Upper lobe of left lung (tissue), 6 donors: ENCODE measurements at places on chromosomes 7 and 10. TPM values are rescaled to one million over a fixed set of nuclear protein-coding genes. Genes with fewer than 3 reads are reported as not detected.

GRCh38 chr10:98257961-98258360 lies 10.0 kb downstream of the LOXL4 start:
- no peaks in the 10 kb centered on the region for H3K27me3 ChIP-seq
- H3K36me3 ChIP-seq: no peaks in the 10 kb centered on the region
- DNase-seq: peak; percentile 84
- no peak overlapping the region for H3K4me3 ChIP-seq

DNA sequence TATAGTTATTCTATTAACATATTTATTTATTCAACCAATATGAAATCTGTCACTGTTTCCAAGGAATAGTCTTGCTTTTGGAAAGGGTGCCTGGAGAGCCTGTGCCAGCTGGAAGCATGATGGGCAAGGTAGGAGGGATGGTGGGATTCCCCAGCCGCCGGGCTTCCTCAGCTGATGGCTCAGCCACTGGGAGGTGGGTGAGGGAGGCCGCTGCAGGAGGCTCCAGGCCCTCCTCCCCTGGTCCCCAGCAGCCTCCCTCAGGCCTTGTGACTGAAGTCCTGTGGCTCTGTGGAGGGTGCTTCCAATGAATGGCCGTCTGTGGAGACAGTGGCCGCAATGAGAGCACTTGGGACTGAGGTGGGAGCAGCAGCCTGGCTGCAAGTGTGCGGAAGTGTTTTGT lies 27.0 kb downstream of the SPAG6 start:
- no peak overlapping the region for H3K4me3 ChIP-seq
- peak; percentile 31 for DNase-seq
- H3K27ac ChIP-seq: no peak overlapping the region
- no peaks in the 10 kb centered on the region for H3K36me3 ChIP-seq
- H3K27me3 ChIP-seq: no peaks in the 10 kb centered on the region

- no peaks in the 10 kb centered on the region for H3K27me3 ChIP-seq
- no peaks in the 10 kb centered on the region for H3K36me3 ChIP-seq
- no peak for DNase-seq
- no peak overlapping the region for H3K4me3 ChIP-seq
Measured at GRCh38 chr10:60375293-60376004, 14.2 kb downstream of the ANK3 start.

GRCh38 chr10:80350251-80350650 lies 6.3 kb downstream of the DYDC1 start:
- H3K27me3 ChIP-seq: no peaks in the 10 kb centered on the region
- H3K4me3 ChIP-seq: no peak overlapping the region
- DNase-seq: no peak
- no peaks in the 10 kb centered on the region for H3K36me3 ChIP-seq
- H3K27ac ChIP-seq: no peak overlapping the region
- H3K4me1 ChIP-seq: no peaks in the 10 kb centered on the region

- no peaks in the 10 kb centered on the region for H3K36me3 ChIP-seq
- H3K4me3 ChIP-seq: no peak overlapping the region
- no peak for DNase-seq
- no peaks in the 10 kb centered on the region for H3K4me1 ChIP-seq
Measured at GRCh38 chr7:39429421-39429820, 136.8 kb upstream of the YAE1 start.

GRCh38 chr10:130412317-130412716 lies 276.1 kb downstream of the GLRX3 start:
- H3K27me3 ChIP-seq: no peaks in the 10 kb centered on the region
- no peaks in the 10 kb centered on the region for H3K36me3 ChIP-seq

GRCh38 chr10:107665459-107665858 lies 501.0 kb upstream of the SORCS1 start:
- no peaks in the 10 kb centered on the region for H3K36me3 ChIP-seq
- no peaks in the 10 kb centered on the region for H3K4me1 ChIP-seq
- DNase-seq: no peak

DNA sequence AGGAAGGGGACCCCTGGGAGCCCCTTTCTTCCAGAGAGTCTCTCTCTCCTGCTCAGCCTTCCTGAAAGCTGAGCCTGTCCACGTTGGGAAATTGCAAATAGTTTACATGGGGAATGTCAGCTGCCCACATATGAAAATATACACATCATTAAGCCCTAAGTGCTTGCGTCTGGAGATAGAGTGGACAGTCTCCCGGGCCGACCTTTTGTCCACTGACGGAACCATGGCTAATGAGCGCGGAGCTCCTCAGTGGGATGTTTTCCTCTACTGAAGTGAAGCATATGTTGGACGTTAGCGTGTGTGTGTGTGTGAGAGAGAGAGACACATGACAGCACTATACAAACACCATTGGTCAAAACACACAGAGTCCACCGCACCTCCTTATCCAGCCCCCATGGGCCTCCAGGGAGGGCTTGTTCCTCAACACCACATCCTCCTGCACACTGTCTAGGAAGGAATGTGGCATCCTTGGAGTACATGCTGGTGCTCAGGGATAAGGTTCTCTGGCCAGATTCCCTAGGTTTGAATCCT lies 128.4 kb downstream of the RGS10 start:
- H3K27me3 ChIP-seq: no peaks in the 10 kb centered on the region
- H3K36me3 ChIP-seq: no peaks in the 10 kb centered on the region
- H3K4me1 ChIP-seq: peaks cover 46% of the 10 kb centered on the region
- no peak for DNase-seq
- H3K27ac ChIP-seq: peak overlapping the region; percentile 78

DNA sequence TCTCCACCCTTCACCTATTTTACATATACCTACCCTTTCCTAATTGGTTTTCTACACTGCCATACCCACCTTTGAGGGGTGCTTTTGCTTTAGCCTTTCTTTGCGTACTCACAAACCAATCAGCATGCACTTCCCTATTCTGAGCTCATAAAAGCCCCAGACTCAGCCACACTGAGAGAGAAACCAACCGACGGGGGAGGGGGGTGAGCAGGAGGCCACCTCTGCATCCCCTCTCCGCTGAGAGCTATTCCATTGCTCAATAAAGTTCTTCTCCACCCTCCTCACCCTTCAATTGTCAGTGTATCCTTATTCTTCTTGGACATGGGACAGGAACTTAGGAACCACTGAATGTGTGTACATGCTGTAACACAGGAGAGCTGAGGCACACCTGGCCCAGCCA lies 9.0 kb upstream of the FKBP9 start:
- H3K4me1 ChIP-seq: peaks cover 3% of the 10 kb centered on the region
- H3K27ac ChIP-seq: no peak overlapping the region
- H3K36me3 ChIP-seq: no peaks in the 10 kb centered on the region

DNA sequence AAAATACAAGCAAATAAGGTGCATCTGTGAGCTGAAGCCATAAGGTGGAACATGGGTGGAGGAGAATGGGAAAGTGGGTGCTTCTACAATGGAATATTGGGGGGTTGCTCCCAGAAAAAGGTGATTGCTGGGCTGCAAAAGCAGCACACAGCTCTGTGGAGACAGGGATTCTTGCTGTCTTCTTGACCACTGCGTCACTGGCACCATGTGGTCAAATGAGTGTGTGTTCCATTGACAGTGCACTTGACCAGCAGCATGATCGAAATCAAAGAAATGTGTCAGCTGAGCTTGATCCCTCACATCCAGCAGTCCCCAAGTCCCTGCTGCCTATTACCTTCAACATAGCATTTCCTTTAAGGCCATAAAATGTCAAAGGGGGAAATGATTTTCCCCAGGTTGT lies 56.2 kb downstream of the GPR26 start:
- no peaks in the 10 kb centered on the region for H3K4me1 ChIP-seq
- H3K4me3 ChIP-seq: no peak overlapping the region
- H3K27me3 ChIP-seq: no peaks in the 10 kb centered on the region
- DNase-seq: no peak

DNA sequence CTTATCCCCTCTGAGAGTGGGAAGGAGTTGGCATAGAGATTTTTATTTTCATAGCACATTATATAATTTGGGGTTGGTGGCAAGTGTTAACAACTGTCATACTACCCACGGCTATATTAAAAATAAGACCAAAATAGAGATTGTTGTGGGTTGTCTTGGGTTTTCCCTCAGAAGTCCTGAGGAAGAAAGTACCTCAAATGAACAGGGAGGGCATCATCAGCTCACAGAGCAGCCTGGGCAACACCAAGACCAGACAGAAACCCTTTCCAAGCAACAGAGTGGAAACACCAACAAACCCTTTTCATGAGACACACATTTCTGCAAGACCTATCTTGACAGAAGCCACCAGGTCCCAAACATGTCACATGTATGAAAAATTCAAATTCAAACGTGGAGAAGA lies 121.2 kb downstream of the GLI3 start:
- no peaks in the 10 kb centered on the region for H3K36me3 ChIP-seq
- H3K4me1 ChIP-seq: no peaks in the 10 kb centered on the region
- H3K27me3 ChIP-seq: no peaks in the 10 kb centered on the region
- no peak for DNase-seq
- no peak overlapping the region for H3K4me3 ChIP-seq
- no peak overlapping the region for H3K27ac ChIP-seq

- DNase-seq: no peak
- H3K4me3 ChIP-seq: no peak overlapping the region
- no peaks in the 10 kb centered on the region for H3K36me3 ChIP-seq
- no peaks in the 10 kb centered on the region for H3K27me3 ChIP-seq
- no peak overlapping the region for H3K27ac ChIP-seq
- no peaks in the 10 kb centered on the region for H3K4me1 ChIP-seq
Measured at GRCh38 chr7:38561166-38561565, 70.0 kb downstream of the AMPH start.

- no peaks in the 10 kb centered on the region for H3K36me3 ChIP-seq
- H3K4me3 ChIP-seq: no peak overlapping the region
- H3K4me1 ChIP-seq: no peaks in the 10 kb centered on the region
- DNase-seq: no peak
- no peak overlapping the region for H3K27ac ChIP-seq
- H3K27me3 ChIP-seq: no peaks in the 10 kb centered on the region
Measured at GRCh38 chr10:117112220-117112619, 25.9 kb downstream of the VAX1 start.

- H3K36me3 ChIP-seq: no peaks in the 10 kb centered on the region
- H3K27me3 ChIP-seq: no peaks in the 10 kb centered on the region
- no peak overlapping the region for H3K4me3 ChIP-seq
- no peak overlapping the region for H3K27ac ChIP-seq
- DNase-seq: no peak
Measured at GRCh38 chr10:121947343-121948330, 19.8 kb upstream of the ATE1 start.

- no peaks in the 10 kb centered on the region for H3K4me1 ChIP-seq
- H3K36me3 ChIP-seq: no peaks in the 10 kb centered on the region
- no peak overlapping the region for H3K27ac ChIP-seq
- H3K27me3 ChIP-seq: no peaks in the 10 kb centered on the region
- DNase-seq: no peak
Measured at GRCh38 chr7:95861041-95861440, 88.7 kb downstream of the DYNC1I1 start.

DNA sequence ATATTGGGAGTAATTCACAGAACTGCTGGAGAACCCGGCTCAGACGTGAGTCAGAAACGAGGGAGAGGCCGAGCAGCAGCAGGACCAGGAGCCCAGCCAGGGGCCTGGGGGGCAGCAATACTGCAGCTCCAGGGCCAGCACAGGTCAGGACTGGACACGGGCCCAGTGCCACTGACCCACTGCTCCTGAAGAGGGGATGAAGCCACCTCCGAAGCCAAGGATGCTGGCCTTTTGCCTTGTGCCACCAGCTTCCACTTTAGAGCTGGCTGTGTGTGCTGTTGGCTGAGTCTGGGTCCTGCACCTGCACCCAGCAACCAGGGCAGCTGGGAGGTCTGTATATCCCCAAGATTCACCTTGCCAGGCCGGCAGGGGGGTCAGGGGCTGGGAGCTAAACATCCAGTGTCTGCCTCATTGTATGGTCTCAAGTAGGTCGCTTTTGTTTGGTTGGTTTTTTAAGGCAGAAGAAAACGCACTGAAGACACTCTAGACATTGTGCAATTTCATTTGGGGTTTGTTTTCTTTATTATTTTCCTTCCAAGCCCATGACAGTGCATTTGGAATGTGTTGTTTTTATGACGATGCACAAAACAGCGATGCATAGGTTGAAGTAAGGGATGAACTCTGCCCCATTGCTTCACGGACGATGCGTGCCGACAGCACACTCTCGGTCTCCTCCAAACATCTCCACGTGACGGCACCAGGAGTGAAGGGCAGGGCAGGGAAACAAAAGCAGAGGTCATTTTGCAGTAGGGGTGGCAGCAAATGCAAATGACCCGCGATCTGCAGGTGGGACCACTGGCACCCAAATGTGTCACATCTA lies 27.7 kb upstream of the INSIG1 start:
- no peak overlapping the region for H3K27ac ChIP-seq
- no peaks in the 10 kb centered on the region for H3K27me3 ChIP-seq

DNA sequence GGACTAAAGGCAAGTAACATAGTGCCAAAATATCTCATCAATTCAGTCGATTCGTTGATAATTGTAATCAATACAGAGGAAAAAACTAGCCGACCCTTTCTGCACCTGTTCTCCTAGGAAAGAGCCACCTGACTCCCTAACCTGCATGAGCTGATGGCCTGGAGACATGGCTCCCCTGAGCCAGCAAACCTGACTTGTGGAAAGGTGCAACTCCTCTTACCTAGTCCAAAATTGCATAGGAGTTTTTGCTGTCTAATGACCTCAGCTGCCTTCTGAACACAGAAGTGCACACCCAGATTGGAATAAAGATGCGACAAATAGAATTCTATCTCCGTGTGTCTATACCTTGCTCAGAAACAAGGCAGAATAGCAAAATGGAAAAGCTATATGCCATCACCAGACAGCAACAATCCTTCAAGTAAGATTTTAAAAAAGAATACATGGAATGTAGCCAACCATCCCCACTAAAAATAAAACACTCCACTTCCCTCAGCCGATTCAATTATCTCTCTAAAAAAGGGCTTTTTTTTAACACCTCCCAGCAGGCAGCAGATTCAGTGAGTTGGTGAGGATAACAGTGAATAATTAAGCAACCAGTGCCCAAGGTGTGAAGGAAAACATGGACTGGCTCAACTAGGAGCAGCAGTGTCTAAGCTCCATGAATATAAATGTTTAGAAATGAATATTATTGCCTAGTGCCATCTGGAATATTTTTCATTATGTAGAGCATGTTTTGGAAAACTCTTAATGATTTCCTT lies 26.6 kb upstream of the LMTK2 start:
- H3K27me3 ChIP-seq: no peaks in the 10 kb centered on the region
- H3K27ac ChIP-seq: no peak overlapping the region
- no peaks in the 10 kb centered on the region for H3K4me1 ChIP-seq

DNA sequence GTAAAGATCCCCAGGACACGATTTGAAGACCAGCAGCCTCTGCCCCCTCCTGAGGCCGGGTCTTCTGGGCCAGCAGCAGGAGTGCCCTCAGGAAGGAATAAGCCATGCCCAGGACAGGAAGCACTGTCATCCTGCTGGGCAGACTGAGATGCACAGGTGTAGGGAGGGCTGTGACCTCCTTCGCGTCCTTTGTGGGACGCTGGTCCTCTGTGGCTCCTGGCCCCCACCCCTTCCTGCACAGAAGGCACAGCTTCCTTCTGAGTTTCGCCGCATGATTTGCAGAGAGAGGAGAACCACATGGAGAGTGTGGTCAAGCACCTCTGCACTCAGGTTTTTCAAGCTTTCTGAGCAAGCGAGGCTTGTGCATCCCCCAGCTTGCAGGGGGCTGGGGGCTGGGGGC lies 112.7 kb downstream of the RGS10 start:
- H3K4me1 ChIP-seq: no peaks in the 10 kb centered on the region
- H3K4me3 ChIP-seq: no peak overlapping the region
- H3K27ac ChIP-seq: peak overlapping the region; percentile 15
- H3K27me3 ChIP-seq: no peaks in the 10 kb centered on the region
- peaks cover 12% of the 10 kb centered on the region for H3K36me3 ChIP-seq
- DNase-seq: no peak

Gene SLC18A3
- total RNA-seq: not detected

Gene CDK1
- total RNA-seq: 1.0 TPM

Gene EGR2
- 4.7 TPM for total RNA-seq

Gene CAV1
- 951 TPM for total RNA-seq

Gene VSTM4
- total RNA-seq: 13.9 TPM

Gene TMEM130
- 3.1 TPM for total RNA-seq

Gene OR9A2
- not detected for total RNA-seq

Gene HTR5A
- not detected for total RNA-seq

Gene HKDC1
- 9.5 TPM for total RNA-seq
